ENCODE measurements at places on chromosomes 16 and 17.

DNA sequence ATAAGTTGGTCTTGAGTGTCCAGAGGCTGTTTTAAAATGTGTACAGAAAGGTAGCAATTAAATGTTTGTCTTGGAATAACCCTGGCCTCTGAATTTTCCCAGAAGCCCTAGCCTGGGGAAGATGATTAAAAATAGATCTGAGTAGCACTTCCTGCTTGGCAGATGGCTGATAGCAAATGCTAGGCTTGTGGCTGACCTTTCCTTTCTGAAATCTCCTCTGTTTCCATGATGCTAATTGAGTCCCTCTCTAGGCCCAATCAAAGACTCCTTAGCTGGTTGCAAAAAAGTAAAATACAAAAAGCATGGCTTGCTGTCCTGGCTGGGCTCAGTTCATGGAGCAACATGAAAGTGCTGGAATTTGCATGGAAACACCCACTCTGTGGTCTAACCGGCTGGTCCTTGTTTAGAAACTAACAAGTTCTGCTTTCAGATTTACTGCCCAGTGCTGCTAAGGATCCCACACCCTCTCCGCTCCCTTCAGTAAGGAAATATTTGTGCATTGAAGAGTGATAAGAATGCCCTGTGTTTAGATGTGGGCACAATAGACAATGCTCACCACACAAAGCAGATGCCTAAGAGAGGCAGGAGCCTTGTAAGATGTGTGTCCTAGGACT lies 40.8 kb downstream of the YPEL2 start:
- DNase-seq = peak; percentile 21

- no peak for DNase-seq
These were observed 282.2 kb downstream of the MAP2K6 start for GRCh38 chr17:69696650-69697049.

GRCh38 chr16:7233975-7234374 lies 98.7 kb upstream of the RBFOX1 start:
- no peak for DNase-seq

- no peak for DNase-seq
These were observed 1.5 kb upstream of the PCYT2 start for GRCh38 chr17:81912441-81913309.

GRCh38 chr17:31573861-31574260 lies 182.4 kb downstream of the RAB11FIP4 start:
- DNase-seq = no peak

DNA sequence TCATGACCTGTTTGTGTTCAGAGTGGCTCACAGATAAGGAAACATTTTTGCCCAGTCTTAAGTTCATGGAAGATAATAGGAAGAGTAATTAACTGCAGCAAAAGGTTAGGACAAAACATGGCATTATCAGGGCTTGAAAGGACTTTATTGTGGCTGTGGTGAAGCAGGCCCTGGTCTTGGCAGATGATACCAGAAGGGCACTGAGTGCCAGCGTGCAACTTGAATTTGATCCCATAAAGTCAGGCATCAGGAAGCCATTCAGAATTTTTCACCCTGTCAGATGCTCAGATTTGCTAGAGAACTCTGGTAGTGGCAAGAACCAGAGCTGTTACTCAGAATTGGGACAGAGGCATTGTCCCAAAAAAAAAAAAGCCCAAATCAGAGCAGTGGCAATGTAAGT lies 11.2 kb upstream of the COG7 start:
- no peak for DNase-seq

DNA sequence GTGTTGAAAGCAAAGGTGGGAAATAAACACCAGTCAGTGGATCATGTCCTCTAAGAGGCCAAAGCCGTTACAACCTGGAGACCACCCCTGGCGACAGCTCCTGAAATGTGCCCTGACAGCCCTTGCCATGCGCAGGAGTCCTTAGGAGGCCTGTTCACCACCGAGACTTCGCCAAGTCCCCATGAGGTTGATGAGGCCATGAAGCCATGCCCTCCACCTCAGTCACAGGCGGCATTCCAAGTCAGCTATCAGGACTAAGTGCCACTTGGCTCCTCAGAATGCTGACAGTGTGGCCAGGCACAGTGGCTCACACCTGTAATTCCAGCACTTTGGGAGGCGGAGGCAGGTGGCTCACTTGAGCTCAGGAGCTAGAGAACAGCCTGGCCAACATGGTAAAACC lies 27.1 kb downstream of the ADAM11 start:
- no peak for DNase-seq

DNA sequence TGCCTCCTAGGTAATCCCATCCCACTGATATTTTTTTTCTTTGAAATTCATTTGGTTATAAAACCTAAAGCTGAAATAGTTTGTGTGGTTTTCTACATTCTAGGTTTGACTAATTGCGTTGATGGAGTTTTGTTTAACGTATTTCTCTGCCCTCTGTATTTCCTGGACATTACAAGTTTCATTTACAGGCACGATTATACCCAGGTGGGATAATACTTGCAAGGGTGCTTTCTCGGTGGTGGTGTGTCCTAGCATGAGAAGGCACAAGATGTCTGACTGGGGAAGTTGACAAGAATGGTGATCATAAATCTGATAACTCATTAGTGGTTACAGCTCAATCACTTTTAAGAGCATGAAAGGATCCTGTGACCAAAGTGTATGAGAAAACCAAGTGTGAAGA lies 45.0 kb downstream of the DYNLRB2 start:
- DNase-seq = no peak

- no peak for DNase-seq
These were observed 32.0 kb upstream of the PLLP start for GRCh38 chr16:57316390-57317017.

- DNase-seq = no peak
These were observed 547.0 kb downstream of the MAF start for GRCh38 chr16:79053577-79053976.

All from SIG-M5 (cell line).